ENCODE measurements at places on chromosomes 3 and 15. TPM values are rescaled to one million over a fixed set of nuclear protein-coding genes. Genes with fewer than 3 reads are reported as not detected.

DNA sequence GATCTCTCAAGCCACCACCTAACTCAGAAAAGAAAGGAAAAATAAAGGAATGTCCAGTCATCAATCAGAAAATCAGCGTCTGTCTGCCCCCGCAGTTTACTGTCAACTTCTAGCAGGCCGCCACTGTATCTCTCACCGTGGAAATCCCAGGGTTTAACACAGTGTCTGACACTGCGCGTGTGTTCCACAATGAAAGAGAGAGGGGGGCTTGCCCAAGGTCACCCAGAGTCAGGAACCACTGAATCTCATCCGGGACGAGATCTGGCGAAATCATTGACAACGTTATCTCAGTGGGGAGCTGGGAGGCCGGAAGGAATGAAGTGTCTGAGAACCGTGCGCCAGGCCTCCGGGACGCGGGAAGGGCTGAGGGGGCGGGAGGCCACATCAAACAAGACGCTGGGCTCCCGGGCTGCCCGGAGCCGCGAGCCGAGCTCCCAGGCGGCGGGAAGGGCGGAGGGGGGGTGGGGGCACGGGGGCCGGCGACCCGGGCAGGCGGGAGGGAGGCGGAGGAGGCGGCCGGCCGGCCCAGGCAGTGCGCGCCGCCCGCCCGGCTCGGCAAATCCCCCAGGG, 2.2 kb upstream of the HES1 start:
- DNase-seq: peak; percentile 55

Gene GPR171
- 1.4 TPM for total RNA-seq

- DNase-seq: no peak
Observed at GRCh38 chr3:126187920-126188319, 7.5 kb upstream of the ALDH1L1 start.

DNA sequence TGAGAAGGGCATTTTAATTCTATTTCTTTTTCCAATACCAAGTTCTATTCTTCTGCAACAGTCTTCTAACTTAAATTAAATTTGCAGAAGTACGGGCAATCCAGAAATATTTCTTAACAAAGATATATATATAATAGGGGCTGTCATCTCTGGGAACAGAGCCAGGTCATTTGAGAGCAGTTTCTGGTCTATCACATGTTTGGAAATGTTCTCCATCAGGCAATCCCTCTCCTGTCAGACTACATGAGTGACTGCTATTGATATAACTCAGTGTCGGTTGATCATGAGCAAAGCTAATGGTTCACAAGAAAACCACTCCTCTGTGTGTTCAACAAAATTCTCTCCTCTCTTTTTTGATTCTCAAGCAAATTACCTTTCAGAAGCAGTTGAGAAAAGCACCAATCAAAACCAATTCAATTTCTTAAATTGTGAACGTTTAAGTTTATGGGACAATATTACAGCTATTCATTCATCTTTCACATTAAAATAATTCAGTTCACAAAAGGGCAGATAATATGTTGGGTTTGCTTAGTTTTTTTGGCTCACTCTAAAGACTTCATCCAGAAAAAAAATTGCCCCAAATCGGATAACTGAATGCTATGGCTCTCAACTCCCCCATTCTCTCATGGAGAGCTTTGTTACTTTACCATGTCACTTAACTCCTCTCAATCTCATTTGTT, 152.9 kb upstream of the TGFBR2 start:
- peak; percentile 9 for DNase-seq

- DNase-seq: no peak
Observed at GRCh38 chr3:46549408-46549904, 16.6 kb downstream of the LRRC2 start.

Gene GOLGA6A
- total RNA-seq: not detected

DNA sequence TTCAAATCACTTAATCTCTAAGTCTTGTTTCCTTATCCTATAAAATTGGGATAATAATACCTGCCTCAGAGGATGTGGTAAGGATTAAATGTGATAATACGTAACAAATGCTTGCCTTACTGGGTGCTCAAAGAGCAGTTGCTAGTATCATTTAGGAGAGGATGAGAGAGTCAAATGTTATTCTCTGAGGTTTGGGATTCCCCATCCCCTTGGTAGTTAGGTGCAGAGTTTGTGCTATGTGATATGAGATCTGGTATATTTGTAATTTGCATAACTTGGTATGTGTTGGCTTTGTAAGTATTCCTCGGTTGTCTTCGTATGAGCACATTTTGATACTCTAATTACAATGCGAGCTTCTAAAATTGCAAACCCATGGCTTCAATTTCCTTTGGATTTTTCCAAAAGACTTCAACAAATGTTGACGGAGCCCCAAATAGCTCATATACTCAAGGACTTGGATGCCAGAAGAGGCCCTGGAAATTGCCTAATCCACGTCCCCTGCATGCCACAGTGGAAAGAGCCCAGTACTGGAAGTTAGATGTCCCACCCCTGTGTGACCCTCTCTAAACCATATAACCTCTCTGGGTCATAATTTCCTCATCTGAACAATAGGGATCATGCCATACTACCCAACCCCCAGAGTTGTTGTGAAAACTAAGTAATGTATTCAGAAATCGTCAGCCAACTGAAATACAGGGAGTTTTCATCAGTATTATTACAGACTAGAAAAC, 85.0 kb downstream of the FBN1 start:
- no peak for DNase-seq

Gene IGSF10
- 1.3 TPM for total RNA-seq

- no peak for DNase-seq
Observed at GRCh38 chr3:4045756-4046155, 246.5 kb downstream of the LRRN1 start.

GRCh38 chr3:124094496-124094895, 102.6 kb upstream of the ROPN1 start:
- DNase-seq: no peak

DNA sequence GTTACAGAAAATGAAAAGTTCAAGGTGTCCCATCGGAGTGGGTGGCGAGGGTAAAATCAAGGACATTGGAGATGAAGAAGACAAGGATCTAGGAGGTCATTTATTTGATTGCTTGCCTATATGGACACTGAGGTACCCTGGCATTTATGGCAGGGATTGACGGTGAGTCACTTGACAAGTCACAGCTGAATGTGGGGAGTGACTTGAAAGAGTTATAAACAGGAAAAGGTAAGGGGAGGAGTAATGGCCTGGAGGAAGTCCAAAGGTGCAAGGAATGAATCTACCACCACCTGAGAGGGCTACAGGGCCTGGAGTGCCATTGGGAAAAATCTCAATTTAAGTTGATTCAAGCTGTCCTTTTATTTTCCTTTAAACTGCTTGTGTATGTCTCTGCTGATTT, 11.8 kb upstream of the SGO1 start:
- peak; percentile 39 for DNase-seq

DNA sequence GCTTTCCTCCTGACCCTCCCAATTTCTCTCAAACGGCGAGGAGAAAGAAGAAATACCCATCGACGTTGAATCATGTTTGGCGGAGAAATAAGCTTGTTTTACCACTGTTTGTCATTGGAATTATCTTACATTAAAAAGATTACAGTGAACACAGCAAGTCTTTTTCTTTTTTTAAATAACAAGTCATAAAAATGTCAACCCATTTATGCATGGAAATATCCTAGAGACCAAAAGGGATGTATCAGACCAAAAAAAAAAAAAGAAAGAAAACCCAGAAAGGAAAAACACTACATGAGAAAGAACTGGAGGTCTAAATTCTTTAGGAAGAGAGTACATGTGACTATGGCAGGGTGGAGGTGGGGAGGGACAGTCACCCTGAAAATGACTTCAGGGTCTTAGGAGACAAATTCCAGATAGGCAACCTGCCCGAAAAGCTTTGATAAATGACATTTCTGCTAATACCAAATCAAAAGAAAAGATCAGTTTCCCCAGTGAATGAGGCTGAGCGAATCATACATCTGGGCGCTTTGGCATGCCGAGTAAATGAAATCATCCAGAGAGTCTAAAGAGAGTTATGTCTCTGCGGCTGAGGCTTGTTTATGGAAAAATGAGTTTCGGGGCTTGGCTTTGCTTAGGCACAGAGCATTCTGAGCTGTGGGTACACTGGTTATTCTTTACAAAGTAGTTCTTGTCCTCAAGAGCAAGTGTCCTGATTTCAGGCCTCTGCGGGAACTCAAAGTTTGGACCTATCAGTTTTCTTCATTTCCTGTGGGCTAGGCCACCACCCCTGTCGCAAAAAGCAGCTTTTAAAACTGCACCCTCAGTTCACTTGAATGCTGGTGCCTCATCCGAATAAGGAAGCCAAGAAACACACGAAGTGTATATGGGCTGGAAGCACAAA, 110.1 kb upstream of the TGFBR2 start:
- peak; percentile 20 for DNase-seq

Gene MST1R
- 76.2 TPM for total RNA-seq

Gene FGD5
- 15.1 TPM for total RNA-seq

- DNase-seq: no peak
Observed at GRCh38 chr15:87828608-87829007, 427.9 kb downstream of the NTRK3 start.

- DNase-seq: no peak
Observed at GRCh38 chr15:98413933-98414546, 234.3 kb upstream of the IGF1R start.

GRCh38 chr15:45401665-45402161, 23.4 kb upstream of the GATM start:
- peak; percentile 39 for DNase-seq

Gene CLN6
- total RNA-seq: 31.0 TPM

- DNase-seq: no peak
Observed at GRCh38 chr15:64051407-64052259, 5.3 kb upstream of the DAPK2 start.

GRCh38 chr15:100244796-100245486, 96.8 kb downstream of the ADAMTS17 start:
- DNase-seq: no peak

GRCh38 chr15:68730471-68730919, 90.2 kb downstream of the ANP32A start:
- DNase-seq: no peak

Gene APOD
- 8.7 TPM for total RNA-seq

GRCh38 chr3:52456169-52456799, 880 bp downstream of the NISCH start:
- no peak for DNase-seq

DNA sequence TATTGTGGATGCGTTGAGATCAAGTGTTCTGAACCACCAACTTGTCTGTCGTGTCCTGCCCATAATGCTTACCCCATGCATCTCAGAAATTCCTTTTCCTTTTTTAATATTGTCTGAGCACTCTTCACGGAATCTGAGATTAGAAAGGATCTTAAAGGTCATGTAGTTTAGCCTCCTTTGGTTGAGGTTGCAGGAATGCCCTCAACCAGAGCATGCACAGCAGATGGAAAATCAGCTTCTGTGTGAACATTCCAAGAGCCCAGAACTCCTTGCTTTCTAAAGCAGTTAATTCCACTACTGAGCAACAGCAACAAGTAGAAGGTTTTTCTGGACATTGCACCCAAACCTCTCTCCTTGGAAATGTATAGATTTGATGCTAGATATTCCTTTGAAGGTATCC, 153.7 kb downstream of the TPRG1 start:
- no peak for DNase-seq

GRCh38 chr3:129228891-129229585, 20.4 kb upstream of the COPG1 start:
- DNase-seq: no peak

Gene GPR149
- not detected for total RNA-seq

Gene FBXW12
- total RNA-seq: not detected

Gene SAMMSON
- total RNA-seq: not detected

- no peak for DNase-seq
Observed at GRCh38 chr3:54939557-54940300, 11.9 kb upstream of the LRTM1 start.

DNA sequence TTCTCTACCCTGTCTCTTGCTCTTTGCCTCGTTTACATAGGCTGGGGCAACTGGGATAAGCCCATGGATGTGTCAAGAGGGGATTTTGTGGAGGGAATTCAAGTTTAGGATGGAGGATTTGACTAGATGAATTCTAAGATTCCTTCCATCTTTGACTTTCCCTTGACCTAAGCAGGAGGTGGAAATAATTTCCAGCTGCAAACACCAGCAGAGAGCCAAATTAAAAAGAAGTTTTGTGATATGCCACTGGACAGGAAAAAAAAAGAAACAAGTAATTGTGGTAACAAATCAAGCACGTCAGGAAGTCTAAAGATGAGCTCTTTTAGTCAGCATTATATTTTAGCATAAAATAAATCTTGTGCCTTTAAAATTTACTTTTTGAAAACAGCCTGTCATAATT, 49.8 kb downstream of the KCNMB2 start:
- no peak for DNase-seq

- no peak for DNase-seq
Observed at GRCh38 chr3:156409694-156410093, 145.2 kb downstream of the SSR3 start.

Gene CNTN4
- 13.4 TPM for total RNA-seq

- no peak for DNase-seq
Observed at GRCh38 chr3:123730829-123731228, 146.0 kb upstream of the HACD2 start.

GRCh38 chr3:128432971-128433836, 33.5 kb downstream of the DNAJB8 start:
- no peak for DNase-seq

DNA sequence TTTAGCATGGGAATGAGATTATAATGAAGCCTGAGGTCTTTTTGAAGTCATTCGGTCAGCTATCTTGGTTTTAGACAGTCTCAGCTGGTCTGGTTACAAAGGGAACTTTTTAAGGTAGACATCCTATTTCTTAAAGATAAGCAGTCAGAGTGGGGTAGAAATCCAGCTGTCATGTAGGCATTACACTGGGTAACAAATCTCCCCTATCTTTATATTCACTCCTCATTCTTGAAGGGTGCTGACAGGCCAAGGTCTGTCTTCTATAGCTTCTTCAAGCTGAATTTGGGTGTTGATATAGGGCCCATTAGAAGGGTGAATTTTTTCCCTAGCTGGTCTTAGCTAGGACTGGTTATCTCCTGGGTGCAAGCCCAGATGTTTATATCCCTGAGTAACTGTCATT, 21.2 kb upstream of the NDN start:
- no peak for DNase-seq

DNA sequence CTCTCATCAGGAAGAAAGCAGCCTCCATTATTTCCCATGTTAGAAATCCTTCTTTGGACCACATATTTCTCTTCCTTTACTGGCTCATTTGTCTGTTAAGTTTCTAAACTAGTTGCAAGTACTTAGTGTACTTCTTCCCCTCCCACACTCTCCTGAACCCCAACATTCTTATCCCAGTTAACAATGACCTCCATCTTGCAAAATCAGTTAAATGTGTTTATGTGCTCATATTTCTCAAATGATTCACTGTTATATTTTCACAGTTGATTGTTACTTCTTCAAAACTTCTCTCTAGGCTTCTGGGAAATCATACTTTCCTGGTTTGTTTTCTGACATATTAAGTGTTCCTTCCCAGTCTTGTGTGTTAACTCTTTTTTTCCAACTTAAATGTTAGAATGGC, 856.9 kb downstream of the EPHA3 start:
- no peak for DNase-seq

Gene MESP1
- 4.6 TPM for total RNA-seq

DNA sequence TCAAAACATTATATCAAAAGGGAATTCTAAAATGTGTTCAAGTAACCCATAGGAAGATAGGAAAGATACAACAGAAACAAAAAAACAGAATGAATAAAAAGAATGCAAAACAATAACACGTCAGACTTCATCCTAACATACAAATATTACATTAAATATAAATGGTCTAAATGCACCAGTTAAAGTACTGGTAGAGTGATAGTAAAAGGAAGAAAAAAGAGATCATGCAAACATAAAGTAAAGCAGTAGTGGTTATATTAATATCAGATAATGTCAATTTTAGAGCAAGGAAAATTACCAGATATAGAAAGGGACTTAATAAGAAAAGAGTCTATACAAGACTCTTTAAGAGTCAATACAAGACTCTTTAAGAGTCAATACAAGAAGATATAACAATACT, 755.7 kb downstream of the MCTP2 start:
- DNase-seq: no peak

Gene IL17RE
- 82.8 TPM for total RNA-seq
